ENCODE measurements at places on chromosomes 1 and 21.
A peak's percentile ranks its signal among the peaks of the same experiment; 100 is the strongest.

GRCh38 chr1:113031171-113031933, 41.6 kb upstream of the LRIG2 start:
- DNase-seq: no peak

GRCh38 chr21:36554411-36555157, 74.7 kb upstream of the CLDN14 start:
- DNase-seq: no peak

DNA sequence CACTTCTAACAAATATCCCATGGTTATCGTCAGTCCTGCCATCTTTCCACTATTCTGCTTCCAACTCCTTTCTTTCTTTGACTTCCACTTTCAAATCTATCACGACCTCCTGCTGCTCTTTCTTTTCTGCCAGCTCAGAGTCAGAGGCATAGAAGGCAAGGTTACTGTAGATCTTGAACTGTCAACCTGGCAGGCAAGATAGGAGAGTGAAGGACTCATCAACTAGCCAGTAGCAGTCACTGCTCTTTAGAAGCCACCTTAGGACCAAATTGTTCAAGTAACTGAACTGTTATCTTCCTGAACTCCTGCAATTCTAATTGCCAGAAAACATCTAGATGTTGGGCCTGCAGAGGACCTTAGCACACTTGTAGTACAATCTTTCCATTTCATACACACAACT, 13.1 kb upstream of the FCER1A start:
- no peak for DNase-seq

GRCh38 chr1:212070720-212071302, 35.3 kb downstream of the DTL start:
- DNase-seq: no peak

DNA sequence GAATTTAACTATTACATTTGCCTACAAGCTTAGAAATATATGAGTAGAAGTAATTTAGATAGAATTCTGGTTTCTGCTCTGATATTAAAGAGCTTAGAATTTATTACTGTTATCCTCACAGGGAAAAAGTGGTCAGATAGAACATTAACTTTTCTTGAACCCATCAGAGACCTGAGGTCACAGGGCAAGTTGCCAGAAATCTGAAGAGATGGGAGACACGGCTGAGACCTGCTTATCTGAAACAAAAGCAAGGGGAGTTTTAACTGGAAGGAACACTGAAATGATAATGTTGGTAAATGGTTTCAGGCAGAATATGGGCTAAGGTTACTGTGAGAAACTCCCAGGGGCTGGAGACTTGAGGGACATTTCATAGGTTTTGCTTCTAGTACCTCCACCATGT, 28.0 kb upstream of the USP25 start:
- no peak for DNase-seq

GRCh38 chr1:38138498-38139233, 92.1 kb upstream of the POU3F1 start:
- no peak for DNase-seq

DNA sequence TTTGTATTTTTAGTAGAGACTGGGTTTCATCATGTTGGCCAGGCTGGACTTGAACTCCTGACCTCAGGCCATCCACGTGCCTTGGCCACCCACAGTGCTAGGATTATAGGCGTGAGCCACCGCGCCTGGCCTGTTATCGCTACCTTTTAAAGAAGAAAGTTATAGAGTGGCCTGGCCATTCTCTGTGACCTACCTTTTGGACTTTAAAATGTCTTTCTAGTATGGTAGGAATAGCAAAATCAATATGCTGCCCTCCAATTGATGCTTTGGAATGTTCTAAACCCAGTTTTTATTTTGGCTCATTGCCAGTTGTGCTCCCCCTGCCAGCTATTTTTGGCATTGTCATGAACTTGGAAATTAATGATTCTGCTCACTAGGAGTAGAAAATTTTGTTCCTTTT, 19.9 kb downstream of the HIPK1 start:
- peak; percentile 38 for DNase-seq

GRCh38 chr1:88276163-88276562, 407.9 kb upstream of the PKN2 start:
- DNase-seq: no peak

All from HEK293T (cell line).